Left renal pelvis (tissue), 4 donors: ENCODE measurements at places on chromosomes 7 and 10. TPM values are rescaled to one million over a fixed set of nuclear protein-coding genes. Genes with fewer than 3 reads are reported as not detected.

DNA sequence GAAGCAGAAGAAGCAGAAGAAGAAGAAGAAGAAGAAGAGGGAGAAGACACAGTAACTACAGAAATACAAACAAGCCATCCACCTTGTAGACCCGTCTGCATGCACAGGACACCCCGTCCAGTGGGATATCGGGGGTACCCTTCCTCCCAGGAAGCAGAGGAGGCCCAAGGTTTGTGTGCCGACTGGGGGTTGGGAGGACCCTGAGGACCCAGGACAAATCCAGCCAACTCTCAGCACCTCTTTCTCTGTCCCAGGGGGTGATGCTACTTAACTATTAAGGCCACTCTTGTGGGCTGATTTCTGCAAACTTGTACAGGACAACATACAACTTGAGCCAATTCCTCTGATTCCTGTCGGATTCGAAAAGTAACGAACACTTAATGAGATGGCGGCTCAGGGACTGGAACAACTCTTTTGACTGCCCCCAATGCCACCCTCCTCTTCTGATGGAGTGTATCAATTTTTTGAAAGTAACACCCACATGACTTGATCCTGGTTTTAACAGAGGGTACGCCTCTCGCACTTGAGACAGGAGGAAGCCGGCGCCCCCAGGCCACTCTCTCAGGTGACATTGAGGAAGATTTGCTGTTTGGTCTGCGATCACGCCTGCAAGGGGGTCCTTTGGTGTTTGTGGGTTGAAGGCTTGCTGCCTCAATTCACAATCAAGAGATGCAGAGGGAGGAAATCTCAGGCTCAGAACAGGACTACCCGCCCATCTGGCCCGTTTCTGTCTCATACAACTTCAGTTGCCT lies 192.6 kb downstream of the TNS3 start:
- DNase-seq, result no peak

GRCh38 chr10:52563360-52563759 lies 209.2 kb downstream of the MBL2 start:
- no peak for DNase-seq

DNA sequence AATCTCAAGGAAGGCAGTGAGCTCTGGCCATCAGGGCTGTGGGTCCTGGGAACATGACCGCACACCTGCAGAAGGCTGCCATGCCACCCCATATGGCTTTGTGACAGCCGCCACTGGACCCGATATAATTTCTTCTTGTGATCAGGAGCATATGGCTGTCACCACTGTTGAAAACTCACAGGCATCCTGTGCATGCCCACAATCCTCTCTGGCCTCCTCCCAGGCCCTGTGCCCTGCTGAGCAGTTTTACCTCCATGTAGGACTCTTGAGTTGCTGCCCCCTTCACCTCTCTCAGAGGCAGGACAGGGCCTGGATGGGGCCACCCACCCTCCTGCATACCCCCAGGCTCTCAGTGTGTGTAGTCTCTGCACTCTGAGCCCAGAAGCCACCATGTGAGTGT lies 391.9 kb upstream of the AKR1E2 start:
- no peak for DNase-seq

- no peak for DNase-seq
These were observed 4.5 kb upstream of the AIFM2 start for GRCh38 chr10:70137135-70137534.

The PWWP2B gene
- polyA plus RNA-seq, result 10.4 TPM

- DNase-seq, result no peak
These were observed 147.7 kb upstream of the BMPER start for GRCh38 chr7:33757563-33758165.

DNA sequence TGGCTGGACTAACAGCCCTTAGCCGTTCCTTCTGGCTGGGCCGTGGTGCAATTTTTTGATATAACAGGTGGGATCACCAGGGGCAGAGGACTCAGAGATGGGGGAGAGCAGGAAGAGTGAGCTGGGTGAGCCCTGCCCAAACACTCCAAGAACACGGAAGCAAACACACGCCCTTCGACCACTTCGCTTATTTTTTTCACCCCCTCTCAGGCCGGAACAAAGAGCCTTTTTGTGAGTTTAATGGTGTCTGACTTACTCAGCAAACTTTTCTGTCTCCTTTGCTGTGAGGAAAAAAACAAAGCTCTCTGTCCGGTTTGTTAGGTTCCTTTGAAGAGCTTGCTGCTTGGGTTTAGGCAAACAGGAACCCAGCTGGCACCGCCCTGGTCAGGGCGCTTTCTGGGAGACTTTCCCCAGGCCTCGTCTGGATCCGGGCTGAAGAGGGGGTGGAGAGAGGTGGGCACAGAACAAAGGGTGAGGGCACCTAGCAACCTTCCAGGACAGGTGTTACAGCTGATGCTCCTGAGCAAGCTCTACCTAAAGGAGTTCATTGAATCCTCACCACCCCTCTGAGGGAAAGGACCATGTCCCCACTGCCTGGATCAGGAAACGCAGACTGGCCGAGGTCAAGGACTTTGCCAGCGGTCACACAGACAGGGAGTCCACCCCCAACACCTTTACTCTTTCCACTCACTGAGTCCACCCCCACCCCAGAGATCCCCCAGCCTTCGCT lies 23.3 kb downstream of the CALML3 start:
- no peak for DNase-seq

DNA sequence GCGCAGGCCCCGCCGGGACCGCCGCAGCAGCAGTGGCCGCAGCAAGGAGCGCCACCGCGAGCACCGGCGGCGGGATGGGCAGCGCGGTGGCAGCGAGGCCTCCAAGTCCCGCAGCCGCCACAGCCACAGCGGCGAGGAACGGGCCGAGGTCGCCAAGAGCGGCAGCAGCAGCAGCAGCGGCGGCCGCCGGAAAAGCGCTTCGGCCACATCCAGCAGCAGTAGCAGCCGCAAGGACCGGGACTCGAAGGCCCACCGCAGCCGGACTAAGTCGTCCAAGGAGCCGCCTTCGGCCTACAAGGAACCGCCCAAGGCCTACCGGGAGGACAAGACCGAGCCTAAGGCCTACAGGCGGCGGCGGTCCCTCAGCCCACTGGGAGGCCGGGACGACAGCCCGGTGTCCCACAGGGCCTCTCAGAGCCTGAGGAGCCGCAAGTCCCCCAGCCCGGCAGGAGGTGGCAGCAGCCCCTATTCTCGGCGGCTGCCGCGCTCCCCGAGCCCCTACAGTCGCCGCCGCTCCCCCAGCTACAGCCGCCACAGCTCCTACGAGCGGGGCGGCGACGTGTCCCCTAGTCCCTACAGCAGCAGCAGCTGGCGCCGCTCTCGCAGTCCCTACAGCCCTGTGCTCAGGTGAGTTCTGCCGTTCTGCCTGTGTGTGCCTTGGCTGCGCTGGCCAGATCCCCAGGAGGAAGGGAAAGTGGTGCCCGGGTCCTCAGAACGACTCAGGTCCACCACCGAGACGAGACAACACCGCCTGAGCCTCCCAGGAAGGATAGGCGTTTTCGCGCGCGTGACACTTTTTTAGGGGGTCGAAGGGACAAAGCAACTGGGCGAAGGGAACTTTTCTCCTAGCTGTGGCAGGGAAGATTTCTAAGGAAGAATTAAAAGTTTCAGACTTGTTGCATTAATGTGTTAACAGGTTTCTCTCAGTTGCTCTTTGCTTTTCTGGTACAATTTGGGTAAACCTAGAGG lies 1.5 kb downstream of the CDK13 start:
- no peak for DNase-seq

The SP8 gene
- not detected for polyA plus RNA-seq

GRCh38 chr7:5689118-5689517 lies 92.3 kb downstream of the RNF216 start:
- no peak for DNase-seq

DNA sequence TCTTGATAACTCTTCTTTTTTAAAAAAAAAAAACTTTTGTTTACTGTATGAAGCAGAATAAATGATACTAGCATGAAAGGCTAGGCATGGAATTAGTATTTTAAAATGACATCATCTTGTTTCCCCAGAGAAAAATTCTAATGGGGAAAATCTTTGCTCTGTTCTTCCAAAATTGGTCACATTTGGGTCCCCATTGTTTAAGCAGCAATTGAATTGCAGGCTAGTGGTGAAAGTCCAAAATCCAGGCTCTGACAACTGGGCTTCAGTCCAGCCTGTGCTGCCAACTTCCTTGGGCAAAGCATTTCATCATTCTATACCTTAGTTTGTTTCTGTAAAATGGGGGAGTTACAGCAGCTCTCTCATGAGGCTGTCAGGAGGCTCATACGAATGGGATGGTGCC lies 726.4 kb downstream of the KCNMA1 start:
- no peak for DNase-seq

- DNase-seq, result no peak
These were observed 25.7 kb downstream of the PRKAG2 start for GRCh38 chr7:151851145-151851751.

DNA sequence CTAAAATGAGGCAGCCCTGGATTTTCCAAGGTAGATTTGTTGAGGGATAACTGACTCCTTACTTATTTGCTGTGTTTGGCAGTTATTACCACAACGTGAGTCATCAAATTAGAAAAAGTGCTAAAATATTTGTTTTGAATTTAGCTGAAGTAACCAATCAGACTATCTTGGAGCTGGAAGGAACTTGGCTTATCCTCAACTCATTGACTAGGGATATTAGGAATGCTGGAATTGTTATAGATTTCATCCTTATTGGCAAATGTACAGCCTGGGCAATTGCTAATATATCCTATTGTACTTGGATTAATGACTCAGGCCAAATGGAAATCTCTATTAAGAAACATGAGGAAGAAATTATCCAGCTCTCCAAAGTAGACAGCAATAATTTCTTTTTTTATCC lies 1189.0 kb upstream of the LRRN3 start:
- no peak for DNase-seq

DNA sequence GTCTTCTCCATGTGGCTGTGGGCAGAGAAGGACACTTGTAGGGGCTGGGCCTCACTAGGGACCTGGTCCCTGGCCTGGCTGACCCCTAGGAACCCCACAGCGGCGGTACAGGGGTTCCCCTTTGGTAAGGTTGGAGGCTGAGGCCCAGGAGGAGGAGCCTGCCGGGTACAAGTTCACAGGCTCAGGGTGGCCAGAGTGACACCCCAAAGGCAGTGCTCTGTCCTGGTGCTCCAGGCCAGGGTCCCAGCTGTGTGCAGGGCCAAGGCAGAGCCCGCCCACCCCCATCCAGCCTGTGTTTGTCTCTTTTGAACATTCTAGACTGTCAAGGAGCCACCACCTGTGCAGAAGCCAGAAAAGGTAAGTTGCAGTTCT lies 23.3 kb downstream of the ANTXRL start:
- no peak for DNase-seq
